NCI-H2171 (cell line): ENCODE measurements at places on chromosomes 7 and 10.

- DNase-seq = no peak
Measured at GRCh38 chr10:104267721-104268404, 1.1 kb upstream of the GSTO2 start.

GRCh38 chr7:34973400-34973760 lies 63.9 kb downstream of the DPY19L1 start:
- no peak for DNase-seq

- no peak for DNase-seq
Measured at GRCh38 chr10:99743841-99744240, 11.8 kb downstream of the CUTC start.

- DNase-seq = no peak
Measured at GRCh38 chr7:147775516-147776284, 814.9 kb upstream of the C7orf33 start.

DNA sequence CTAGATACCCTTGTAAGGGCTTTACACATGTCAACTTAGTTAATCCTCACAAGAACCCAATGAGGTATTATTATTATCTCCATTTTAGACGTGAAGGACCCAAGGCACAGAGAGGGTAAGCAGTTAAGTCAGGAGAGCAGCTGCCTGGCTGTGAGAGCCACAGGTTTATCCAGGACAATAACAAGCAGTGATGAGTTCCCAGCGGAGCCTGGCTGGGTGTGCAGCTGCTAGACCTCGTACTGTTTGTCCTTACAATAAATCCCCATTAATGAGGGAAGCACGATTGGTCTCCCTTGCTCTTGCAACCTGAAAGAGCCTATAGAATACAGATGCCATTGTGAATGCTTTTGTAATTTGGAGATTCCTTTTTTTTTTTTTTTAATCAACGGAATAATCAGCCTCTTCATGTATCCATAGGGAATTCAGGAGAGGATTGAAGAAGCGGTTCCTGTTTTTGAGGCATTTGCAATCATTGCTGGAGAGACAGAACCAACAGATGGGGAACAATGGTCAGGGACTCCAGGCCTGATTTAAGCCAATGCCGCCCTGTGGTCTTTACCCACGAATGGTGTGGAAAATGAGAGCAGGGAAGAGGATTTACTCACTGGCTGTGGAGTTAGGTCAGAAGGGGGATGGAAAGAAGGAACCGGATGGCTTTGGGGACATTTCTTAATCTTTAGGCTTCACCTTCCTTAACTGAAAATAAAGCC lies 12.3 kb upstream of the ASB4 start:
- DNase-seq = no peak

- DNase-seq = no peak
Measured at GRCh38 chr7:70259502-70259901, 661.2 kb downstream of the AUTS2 start.

- DNase-seq = peak; percentile 41
Measured at GRCh38 chr7:7738622-7739021, 20.2 kb upstream of the RPA3 start.

DNA sequence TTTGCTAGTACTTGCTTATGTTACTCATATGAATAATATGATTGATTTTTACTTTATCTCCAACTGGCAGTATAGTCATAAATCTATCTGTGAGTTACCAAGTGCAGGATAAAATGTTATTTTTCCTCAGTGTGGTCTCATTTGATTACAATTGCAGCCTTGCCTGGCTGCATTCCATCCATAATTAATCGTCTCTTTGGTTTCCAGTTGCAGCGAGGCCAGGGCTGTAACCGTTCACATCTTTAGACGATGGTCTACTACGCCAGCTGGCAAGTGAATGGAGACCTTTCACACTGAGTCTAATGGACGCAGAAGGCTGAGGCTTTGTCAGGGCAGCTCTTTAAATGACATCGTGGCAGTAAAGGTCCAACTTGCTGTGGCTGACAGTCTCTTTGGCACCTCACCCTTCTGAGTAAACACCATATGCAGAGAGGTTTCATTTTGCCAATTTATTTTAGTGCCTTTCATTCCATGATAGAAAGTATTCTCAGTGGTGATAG lies 84.0 kb downstream of the ARL4A start:
- DNase-seq = peak; percentile 50

DNA sequence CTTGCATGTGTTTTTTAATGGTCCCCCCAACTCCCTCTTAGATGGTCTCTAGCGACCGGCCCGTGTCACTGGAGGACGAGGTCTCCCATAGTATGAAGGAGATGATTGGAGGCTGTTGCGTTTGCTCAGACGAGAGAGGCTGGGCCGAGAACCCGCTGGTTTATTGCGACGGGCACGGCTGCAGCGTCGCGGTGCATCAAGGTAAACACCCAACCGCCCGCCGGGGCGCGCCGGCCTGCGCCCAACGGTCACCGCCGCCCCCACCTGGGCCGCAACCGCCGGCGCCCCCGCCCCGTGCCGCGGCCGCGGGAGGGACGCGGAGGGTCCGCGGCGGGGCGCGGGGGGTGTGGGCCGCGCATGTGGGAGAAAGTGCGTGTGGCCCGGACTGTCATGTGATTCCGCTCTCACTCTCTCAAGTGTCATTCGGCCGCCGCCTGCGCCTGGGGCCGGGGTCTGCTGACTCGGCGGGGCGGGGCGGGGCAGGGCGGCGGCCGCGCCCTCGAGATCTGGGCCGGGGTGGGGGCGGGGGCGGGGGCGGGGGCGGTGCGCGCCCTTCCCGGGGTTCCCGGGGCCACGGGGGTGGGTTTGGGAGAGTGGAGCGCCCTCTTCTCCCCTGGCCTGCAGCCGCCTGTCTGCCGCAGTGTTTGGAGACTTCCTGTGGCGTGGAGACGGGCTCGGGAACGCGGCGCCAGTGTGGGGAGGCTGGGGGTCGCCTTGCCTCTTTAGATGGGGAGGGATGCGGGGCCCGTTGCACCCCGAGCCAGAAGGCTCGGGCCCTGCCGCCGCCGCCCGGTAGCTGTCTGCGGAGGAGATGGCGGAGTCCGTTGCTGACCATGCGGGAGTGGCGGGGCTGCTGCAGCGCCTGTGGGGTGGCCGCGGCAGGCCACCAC lies 817 bp downstream of the MLLT10 start:
- no peak for DNase-seq

DNA sequence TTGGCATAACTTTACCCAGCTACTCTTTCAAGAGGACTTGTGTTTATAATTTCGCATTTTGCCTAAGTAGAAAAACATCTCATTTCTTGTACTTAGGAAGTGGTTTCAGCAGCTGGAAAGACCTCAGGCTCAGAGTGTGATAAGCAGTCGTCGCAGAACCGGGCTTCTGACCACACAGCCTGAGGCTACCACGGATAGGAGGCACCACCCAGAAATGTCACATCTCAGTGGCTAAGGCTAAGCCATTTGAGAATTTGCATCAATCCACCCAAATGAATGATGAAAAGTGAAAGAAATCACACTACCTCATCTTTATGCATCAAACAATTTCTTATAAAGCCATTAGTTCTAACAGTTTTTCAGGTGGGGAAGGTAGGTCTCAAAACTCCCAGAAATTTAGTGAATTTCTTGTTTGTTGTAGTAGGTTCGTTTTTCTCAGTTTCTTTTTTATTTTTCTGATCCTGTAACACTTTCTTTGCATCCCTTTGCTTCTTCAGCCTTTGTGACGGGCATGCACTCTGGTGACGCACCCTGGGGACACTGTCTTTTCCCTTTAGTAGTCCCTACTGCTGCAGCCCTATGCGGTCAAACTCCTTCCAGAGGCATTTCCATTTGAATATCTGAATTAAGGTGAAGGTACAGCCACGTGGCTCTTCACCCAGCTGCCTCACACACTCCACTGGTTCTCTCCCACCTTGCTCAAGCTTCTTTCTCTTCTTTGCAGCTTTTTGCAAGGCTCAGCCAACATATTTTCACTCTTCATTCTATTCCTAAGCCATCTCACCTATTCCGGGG lies 68.5 kb downstream of the MAP3K8 start:
- no peak for DNase-seq

DNA sequence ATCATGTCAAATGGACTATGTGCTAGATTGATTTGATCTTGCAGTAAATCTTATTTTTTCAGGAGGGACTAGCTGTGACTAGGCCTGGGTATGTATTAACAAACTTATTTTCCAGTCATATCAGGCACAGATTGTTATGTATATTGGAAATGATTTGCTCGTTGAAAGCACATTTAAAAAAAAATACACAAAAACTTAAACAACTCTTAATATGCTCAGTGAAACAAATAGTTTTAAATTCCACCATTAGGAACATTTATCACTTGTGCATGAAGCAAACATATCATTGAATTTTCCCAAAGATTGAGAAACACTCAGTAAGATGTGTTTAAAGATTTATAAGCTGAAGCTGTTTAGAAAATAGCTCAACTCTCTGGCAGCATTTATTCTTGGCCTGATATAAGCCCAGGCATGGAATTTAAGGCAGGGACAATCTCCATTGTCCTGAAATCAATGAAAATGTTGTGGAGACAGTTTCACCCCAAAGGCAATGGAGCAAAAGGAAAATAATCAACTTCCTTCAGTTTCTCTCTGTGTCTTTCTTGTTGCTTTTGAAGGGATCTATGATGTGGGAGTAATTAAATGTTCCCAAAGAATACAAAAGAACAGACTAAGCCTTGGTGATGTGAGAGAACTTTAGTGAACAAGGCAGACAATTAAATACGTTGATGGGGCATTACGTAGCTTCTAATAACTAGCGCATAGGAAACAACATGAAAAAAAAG lies 250.3 kb downstream of the GPR37 start:
- no peak for DNase-seq

- no peak for DNase-seq
Measured at GRCh38 chr7:123845823-123846216, 851 bp downstream of the HYAL4 start.

DNA sequence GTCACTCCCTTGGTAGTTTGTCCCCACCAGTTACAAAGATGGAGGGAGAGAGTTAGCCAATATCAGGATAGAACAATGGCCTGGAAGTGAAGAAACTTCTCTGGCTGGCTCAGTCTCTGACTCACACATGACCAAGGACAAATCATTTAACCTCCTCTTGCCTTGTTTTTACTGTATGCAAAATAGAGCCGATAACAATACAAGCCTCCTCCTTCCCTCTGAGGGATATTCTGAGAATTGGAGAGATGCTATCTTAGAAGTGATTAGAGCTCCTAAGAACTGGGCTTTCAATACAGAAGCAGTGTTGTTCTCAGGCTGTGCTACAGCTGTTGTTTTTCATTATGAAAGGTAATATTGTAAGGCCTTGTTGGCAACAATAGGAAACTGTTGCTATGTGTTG lies 87.7 kb upstream of the EGR2 start:
- DNase-seq = no peak

DNA sequence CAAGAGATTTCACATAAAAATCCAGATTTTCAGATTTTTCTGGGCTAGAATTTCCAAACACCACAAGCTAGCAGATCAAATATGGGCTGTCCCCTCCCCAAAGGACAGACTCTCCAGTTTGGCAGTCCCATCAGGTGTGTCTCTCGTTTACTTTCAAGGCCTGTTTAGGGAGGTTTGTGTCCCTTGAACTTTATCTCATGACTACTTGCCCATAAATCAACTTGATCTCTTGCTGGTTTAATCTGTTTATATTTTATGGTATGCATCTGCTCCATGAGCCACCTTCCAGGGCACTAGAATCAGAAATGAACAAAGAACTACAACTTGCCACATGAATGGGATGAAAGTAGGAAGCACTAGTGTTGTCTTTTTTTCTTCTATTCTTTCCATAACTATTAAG lies 5.2 kb downstream of the ZDHHC6 start:
- DNase-seq = no peak

- no peak for DNase-seq
Measured at GRCh38 chr10:7937315-7937945, 117.1 kb upstream of the GATA3 start.
